Muscle of back (tissue), 13 donors: ENCODE measurements at places on chromosomes 16 and 17. TPM values are rescaled to one million over a fixed set of nuclear protein-coding genes. Genes with fewer than 3 reads are reported as not detected.

DNA sequence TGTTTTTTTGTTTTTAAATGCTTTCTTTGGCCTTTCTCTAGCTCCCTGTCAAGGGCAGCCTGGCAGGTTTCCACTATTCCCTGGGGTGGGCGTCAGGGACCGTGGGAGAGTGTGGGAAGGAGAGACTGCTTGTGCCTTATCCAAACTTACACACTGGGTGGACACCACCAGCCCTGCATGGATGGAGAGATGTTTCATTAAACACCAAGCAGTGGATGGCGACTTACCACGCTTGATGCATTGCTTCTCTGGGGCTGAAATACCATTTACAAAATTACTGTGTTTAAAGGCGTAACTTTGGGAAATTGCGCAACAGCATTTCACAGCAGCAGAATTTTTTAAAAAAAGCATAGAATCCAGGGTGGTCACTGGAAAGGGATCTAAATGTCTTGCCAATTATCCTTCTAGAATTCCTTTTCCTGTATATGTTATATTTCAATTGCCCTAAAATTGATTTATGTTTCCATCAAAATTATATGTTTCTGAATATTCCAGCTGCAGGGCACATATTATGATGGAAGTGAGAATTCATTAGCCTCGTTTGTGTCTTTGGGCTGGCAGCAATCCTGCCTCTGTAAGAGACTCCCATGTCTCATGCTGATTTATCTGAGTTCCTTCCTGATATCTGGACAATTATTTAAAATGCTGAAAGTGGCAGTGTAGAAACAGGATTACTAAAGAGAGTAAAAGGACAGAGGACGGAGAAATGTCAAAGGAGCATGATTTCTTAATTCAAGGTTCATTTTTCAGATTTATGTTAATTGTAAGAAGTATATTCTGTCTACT lies 247.3 kb downstream of the GRIN2A start:
- DNase-seq = no peak

GRCh38 chr17:46777943-46778915 lies 40.3 kb downstream of the WNT3 start:
- DNase-seq = no peak

- DNase-seq = peak; percentile 39
Observed at GRCh38 chr17:63431939-63432804, 13.9 kb downstream of the CYB561 start.

DNA sequence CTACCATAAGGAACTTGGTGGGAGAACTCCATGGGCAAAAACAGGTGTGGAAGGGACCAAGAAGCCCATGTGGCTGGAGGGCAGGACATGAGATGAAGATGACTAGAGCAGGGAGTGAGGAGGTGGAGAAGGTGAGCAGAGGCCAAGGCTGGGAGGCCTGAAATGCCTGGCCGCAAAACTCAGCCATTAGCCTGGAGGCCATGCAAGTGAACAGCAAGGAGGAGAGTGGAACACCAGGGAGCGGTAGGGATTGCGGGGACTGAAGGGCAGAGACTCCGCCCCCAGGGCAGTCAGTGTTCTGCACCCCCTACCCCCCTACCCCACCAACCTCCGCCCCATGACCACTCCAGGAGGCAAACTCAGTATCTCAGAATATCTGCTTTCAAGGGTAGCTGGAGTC lies 17.0 kb downstream of the BCL7C start:
- no peak for DNase-seq

DNA sequence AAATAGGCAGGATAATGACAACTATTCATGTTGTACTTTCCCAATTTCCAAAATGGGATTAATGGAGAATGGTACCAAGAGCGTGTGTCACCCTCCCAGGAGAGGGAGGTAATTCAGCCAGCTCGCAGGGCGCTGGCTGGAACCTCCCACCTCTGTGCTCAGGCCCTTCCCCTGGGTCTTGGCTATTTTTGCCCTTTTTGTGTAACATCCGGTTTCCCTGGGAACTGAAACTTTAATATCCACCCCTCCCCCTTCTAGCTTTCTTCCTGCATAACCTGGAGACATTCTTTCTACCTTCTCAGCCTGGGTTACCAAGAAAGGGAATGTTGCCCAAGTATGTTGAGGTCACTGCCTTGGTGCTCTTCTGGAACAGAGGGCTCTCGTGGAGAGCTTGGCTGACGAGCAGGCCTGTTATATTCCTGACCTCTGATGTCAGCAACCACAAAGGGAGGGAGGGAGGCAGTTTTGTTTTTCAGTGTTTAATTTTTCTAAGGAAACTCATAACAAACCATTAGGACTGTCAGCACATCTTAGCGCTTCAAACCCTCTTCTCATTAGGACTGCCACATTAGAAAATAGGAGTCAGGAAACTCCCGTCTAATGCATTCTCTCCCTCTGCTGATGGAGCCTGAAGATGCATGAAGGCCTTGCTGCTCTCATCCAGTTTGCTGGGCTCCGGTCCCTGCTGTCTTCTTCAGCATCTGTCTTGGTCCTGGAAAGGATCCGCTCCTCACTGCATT lies 25.6 kb downstream of the ITGB3 start:
- peak; percentile 52 for DNase-seq

Gene CCL8
- 1.7 TPM for polyA plus RNA-seq

Gene FZD2
- 19.8 TPM for polyA plus RNA-seq
